ENCODE measurements at places on chromosomes 7 and 10. TPM values are rescaled to one million over a fixed set of nuclear protein-coding genes. Genes with fewer than 3 reads are reported as not detected.
A peak's percentile ranks its signal among the peaks of the same experiment; 100 is the strongest.

MEIG1 gene
- total RNA-seq, result not detected

NUTM2A gene
- 1.1 TPM for total RNA-seq

TBX20 gene
- 3.4 TPM for total RNA-seq

DNA sequence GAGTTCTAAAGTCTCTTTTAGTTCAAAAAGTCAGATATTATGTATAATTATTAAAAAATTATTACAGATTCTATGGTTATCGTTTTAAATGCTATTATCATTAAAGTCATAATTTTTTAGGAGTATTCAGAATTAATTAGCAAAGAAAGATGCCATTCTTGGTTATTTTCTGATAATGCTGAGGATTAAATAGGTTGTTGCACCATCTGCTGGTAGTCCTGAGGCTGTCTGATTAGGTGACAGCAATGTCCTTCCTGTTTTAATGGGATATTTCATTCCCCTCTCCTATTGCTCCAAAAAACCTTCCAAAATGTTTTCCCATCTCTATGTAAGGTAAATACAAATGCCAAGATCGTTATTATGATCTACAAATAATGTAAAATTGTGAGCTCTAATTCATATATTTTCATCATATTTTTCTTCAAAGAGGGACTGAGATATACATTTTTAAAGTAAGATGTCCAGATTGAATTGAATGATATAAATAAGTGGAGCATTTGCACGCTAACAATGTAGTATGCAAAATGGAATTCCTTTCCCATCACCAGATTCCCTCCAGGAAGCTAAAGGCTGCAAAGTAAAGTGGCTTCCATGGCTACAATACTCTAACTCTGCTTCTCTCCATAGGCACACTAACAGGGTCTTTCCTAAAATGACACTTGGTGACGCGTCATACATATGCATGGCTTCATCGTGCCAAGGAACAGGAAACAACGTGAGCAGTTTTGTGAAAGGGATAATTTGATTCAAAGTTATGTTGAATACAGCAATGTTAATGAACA is 58.8 kb upstream of the AKR1E2 start:
- DNase-seq, result peak; percentile 30

GRCh38 chr10:77226452-77226851 is 411.2 kb downstream of the KCNMA1 start:
- no peak for DNase-seq

GRCh38 chr10:132537684-132538001 is at the start of gene INPP5A:
Gene INPP5A, plus strand, starts transcription at chr10:132537787. Its CDS starts 310 bp downstream, at chr10:132538097.
- no peak for DNase-seq

DNA sequence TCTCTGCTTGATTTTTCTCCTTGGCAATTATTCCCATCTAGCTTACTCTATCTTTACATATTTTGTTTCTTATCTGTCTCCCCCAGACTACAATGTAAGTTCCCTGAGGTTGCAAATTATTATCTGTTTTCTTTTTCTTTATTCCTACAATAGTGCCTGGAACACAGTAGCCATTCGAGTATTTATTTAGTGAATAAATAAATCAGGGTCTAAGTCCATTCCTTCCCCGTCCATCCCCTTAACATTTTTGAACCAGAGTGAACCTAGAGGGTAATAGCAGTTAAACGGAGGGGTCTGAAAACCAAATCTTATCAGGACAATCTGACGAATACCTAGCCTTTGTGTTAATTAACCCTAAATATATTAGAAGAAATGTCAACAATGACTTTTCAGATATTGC is 252.8 kb upstream of the YAE1 start:
- DNase-seq, result no peak

All from Calu3 (cell line).